ENCODE measurements at places on chromosomes 5 and 9.
A peak's percentile ranks its signal among the peaks of the same experiment; 100 is the strongest.

DNA sequence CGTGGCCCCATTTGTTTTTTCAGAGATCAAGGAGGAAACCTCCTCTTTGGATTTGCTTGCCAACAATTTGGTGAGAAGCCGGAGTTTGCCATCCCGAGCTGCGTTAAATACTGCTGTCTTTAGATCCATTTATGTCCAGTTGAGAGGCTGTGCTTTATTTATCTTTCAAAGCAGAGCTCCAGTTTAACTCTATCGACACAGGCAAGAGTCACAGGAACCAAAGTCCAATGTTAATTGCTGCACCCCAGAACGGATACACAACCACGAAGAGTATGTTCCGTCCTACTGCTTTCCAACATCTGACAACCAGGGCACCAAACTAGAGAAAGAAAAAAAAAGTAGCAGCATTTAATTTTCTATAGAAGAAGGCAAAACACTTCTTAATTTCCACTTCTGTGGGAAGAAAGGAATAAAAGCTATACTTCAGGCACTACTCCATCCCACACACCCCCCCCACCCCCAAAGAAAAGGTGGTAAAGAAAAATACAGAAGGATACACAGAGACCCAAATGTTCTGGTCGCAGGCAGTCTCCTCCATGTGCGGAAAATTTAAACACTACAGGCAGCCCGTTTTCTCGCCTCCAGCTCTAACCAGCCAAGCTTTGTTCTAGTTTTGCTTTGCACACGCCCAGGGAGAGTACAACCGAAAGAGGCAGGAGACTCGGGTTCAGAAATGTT is 1.1 kb downstream of the FEM1C start:
- peak; percentile 58 for DNase-seq

DNA sequence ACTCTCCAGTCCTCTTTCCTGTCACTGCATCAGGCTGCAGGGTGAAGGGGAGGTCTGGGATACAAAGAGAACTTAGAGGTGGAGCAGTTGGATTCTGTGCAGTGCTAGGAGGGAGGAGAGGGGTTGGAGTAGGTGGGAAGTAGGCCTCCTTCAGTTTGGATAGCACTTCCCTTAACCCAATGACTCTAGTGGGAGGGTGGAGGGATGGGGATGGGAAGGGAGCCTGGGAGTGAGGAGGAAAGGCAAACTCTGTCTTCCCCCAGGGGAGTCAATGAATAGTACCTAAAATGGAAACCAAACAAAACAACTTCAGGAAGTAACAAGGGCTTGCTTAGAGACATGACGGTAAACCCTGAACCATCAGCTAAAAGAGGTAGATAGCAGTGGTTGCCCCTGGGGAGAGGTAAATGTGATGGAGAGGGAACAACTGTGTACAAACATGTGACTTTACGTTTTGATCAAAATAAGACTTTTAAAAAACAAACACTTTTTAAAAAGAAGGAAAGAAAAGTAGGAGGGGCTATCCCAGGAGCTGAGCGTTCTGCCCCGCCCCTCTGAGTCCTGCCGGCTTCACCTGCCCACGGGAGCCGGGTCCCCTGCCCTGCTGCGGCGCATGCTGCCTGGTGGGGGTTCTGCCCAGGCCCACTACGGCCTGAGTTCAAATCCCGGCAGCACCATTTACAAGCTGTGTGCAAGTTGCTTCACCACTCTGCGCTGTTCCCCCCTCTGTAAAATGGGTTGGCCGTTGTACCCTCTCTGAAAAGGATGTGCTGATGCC is 30.9 kb downstream of the GSN start:
- peak; percentile 48 for DNase-seq

- no peak for DNase-seq
Observed at GRCh38 chr9:82010711-82011110, 22.1 kb downstream of the SPATA31D1 start.

DNA sequence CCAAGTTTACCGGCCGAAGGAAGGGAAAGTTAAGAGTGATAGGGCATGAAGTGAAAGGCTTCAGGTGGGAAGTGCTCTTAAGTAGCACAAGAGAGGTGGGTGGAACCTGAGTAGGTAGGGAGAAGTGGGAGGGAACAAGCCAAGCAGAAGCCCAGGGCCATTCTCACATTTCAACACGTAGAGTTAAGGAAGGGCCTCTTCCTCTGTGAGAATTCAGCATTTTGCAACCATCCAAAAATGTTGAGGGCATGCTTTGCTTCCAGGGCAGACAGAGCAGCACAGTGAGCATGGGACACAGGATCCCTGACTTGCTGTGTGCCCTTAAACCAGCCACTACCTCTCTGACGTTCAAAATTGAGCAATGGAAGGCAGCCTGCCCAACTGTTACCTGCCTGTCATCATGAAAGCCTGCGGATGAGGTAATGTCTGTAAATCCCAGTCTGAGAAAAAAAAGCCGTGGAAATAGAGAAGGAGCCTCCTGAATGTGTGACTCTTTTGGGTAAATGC is 3.3 kb downstream of the CYFIP2 start:
- no peak for DNase-seq

Measured in cerebellar cortex (tissue), 1 donor.